ENCODE measurements at places on chromosomes 1 and 21. TPM values are rescaled to one million over a fixed set of nuclear protein-coding genes. Genes with fewer than 3 reads are reported as not detected.

Gene HSD11B1
- 4.1 TPM for total RNA-seq

Gene TCEA3
- 10.5 TPM for total RNA-seq

Gene PROX1
- total RNA-seq = under 0.01 TPM

Gene HSD3B1
- not detected for total RNA-seq

Gene TOMM40L
- total RNA-seq = 10.8 TPM

Gene GBP7
- not detected for total RNA-seq

Gene UBE2U
- not detected for total RNA-seq

Gene ARHGEF10L
- 6.3 TPM for total RNA-seq

Gene ADAMTS5
- total RNA-seq = 0.26 TPM

Gene ZNF672
- 15.3 TPM for total RNA-seq

Gene NPL
- total RNA-seq = 2.4 TPM

Gene ZMPSTE24
- total RNA-seq = 42.8 TPM
